ENCODE measurements at places on chromosomes 11 and 22.

DNA sequence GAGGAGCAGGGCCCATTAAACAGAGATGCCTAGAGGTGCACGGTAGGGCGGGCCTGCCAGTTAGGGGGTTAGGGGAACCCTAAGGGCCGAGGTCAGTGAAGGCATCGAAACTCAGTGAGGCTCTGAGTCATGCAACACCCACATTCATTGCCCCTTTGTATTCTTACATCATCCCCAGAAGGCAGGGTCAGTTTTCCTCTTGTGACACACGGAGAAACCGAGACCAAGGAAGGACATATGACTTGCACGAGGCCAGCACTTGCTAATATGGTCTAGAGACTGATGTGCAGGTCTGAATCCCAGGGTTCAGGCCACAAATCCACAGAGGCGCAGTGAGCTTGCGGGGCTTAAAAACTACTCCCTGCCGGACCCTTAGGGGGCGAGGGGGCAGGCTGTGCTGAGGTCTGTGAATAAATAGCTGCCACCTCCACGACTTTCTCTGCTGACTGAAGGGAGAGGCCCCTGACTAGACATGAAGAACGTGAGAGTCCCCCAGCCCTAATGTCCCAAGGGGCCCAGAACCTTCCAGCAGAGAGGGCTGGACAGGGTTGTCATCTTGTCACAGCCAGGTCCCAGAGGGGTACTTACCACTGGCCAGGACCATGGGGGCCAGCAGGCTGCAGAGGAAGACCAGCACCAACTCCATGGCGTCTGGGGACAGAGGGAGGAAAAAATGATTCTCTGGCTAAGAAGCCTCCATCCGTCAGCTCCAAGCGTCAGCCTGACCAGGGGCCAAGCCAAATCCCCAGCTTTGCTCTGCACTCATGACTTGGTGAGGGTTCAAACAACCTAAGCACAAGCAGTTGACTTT lies 17.8 kb upstream of the FXYD2 start:
- peak; percentile 74 for DNase-seq

DNA sequence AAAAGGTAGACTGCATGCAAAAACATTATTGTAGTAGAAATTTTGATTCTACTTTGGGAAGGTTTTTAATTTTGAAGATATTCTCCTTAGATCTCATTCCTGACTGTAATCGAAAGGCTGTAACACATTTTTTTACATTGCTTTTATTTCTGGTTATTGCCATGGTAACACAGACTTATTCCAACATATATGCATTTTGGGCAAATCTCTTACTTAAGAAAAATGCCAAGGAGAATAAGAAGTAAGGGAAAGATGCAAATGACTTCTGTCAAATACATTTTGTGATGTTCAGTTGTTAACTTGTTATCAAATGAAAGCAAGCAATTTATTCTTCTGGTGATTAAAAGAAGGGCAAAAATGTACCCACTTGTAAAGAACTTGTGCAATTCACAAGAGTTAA lies 267.5 kb downstream of the AASDHPPT start:
- no peak for DNase-seq

DNA sequence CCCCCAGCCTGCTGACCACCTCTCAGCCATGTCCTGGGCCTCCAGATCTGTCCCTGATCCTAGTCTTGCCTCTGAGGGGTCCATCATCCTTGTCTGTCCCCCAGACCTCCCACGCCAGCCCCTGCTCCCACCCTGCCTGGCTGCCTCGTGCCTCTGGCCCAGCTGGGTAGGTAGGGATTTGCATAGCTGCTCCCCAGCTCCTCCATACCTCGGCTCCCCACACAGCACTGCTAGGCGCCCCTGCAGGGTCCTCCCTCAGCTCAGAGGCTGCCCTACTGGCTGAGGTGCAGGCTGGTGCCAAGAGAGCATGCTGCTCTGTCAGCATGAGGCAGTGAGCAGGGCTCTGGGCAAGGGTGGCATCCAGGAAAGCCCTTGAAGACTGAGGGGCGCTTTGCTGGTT lies 47.7 kb downstream of the NFAM1 start:
- no peak for DNase-seq

DNA sequence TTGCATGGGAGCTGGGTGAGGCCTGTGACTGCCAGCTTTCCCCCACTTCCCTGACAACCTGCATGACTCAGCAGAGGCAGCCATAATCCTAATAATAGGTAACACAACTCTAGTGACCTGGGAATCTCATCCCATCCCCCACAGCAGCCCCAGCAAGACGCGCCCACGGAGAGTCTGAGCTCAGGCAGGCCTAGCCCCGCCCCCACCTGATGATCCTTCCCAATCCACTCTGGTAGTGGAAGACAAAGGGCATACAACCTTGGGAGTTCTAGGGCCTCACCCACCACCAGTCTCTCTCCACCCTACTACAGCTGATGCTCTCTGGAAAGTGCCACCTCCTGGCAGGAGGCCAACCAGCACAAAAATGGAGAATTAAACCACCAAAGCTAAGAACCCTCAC lies 60.3 kb downstream of the CWF19L2 start:
- no peak for DNase-seq

DNA sequence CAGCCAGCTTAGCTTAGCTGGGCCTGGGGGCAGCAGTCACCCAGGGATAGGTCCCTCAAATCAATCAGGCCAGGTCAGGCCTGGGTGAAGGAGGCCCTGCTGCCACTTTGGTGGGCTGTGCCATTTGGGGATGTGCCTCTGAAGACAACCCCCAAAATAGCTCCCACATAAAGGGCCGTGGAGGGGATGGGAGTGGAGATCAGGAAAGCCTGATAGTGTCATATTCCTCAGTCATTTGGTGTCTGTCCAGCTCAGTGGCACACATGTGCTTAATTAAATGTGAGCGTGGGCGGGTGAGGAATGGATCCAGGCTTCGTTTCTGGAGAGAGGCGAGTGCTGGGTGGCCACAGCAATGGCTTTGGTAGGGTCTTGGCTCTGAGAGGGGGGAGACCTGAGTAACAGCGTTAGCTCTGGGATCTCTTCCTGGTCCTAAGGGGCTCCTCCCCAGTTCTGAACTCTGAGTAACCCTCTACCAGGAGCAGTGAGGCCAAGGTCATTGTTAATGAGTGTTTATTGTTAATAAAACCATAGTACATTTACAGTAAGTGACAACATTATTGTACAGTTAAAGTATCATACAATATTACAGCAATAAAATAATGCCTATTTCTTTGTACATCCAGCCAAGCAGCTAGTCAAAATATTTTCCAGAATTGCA lies 45.2 kb downstream of the NAT10 start:
- DNase-seq = no peak

DNA sequence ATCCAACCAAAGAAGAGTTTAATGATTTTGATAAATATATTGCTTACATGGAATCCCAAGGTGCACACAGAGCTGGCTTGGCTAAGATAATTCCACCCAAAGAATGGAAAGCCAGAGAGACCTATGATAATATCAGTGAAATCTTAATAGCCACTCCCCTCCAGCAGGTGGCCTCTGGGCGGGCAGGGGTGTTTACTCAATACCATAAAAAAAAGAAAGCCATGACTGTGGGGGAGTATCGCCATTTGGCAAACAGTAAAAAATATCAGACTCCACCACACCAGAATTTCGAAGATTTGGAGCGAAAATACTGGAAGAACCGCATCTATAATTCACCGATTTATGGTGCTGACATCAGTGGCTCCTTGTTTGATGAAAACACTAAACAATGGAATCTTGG lies 23.9 kb downstream of the KDM4D start:
- DNase-seq = no peak

DNA sequence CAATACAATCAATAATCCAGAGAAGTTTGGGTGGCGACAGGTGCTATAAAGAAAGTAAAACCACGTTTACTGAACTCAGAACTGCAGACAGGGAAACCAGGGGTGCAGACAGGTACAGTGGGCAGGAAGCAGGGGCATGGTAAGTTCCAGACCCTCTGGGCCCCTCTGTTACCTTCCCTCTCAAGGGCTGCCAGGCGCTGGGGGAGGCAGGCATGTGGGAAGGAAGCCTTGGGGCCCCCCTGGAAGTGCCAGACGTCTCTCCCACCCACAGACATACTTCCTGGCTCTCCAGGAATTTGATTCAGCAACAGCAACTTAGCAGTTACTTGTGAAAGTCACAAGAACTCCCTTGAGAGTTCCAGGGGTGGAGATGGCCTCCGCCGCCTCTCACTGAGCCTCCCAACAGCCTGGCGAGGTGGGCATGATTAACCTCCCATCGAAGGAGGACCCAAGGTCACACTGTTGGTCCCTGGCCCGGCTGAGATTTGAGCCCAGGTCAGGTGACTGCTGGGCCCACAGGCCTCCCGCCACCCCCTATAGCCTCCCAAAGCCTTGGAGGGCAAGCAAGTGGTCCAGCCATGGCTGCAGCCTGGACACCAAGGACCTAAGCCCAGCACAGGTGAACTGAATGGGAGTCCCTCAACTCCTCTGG lies 14.1 kb upstream of the TSKU start:
- no peak for DNase-seq

DNA sequence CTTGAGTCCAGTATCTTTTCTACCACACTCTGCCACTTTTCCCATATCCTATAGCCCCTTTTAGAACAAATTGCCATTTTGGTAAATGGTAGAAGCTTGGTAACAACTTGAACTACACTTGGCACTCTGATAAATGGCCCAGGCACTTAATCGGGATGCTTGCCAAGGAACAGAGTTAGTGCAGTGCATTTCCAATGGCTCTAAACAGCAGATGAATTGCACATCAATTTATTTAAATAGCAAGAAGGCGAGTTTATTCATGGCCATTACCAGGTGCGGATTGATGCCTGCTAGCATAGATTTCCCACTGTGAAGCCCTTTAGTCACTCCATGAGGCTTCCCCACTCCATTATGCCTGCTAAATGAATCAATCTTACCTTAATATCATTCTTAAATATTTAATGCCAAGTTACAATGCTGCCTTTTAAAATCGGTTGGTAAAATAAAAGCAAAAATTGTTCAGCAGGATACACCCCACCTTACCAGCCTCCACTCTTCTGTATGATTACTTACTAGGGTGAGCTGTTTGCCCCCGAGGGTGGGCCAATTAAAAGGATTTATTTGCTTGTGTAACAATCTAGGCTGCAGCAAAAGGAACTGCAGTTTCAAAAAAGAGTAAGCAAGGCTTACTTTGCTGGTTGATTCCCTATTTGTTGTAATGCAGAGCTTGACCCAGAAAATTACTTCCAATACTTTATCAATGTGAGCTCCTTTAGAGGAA lies 136.0 kb upstream of the ARHGAP42 start:
- no peak for DNase-seq

DNA sequence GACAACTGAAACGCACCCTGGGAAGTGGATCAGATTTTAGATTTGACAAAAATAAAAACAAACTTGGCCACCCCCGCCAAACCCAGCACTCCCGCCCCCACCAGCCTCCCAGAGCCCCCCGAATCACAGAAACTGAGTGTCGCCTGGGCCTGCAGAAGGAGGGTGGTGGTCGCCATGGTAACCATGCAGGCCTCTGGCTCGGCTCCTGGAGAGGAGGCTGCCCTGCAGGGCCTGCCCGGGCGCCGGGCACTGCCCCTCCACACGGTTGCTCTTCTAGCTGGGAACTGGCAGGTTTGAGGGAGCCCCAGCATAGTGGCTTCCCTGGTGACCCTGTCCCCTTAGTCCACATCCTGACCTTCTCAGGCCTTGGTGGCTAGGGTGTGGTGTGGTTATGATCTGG lies 19.3 kb downstream of the CACNA1I start:
- DNase-seq = no peak

- no peak for DNase-seq
These were observed 505 bp downstream of the FAM227A start for GRCh38 chr22:38655519-38656255.

DNA sequence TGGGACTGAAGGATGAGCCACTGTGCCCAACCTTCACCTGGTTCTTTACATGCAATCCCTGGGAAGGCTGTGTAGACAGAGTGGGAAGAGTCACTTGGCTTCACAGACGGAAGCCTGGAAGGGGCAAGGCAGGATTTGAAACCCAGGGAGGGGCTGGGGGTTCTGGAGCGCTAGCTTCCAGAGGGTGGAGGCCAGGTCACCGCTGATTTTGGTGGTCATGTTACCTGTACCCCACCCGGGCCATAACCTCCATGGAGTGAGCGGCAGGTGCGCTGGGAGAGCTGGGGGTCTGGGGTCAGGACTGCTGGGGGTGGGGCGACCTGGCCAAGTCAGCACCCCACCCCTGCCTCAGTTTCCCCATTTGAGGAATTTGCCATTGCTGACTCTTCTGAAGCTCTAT lies 38.3 kb downstream of the PDGFB start:
- no peak for DNase-seq

GRCh38 chr11:119491753-119492510 lies 69.0 kb upstream of the THY1 start:
- no peak for DNase-seq

- DNase-seq = no peak
These were observed 13.3 kb upstream of the OR56B4 start for GRCh38 chr11:6094186-6094585.

GRCh38 chr22:23752750-23753149 lies 1.5 kb downstream of the VPREB3 start:
- peak; percentile 38 for DNase-seq

DNA sequence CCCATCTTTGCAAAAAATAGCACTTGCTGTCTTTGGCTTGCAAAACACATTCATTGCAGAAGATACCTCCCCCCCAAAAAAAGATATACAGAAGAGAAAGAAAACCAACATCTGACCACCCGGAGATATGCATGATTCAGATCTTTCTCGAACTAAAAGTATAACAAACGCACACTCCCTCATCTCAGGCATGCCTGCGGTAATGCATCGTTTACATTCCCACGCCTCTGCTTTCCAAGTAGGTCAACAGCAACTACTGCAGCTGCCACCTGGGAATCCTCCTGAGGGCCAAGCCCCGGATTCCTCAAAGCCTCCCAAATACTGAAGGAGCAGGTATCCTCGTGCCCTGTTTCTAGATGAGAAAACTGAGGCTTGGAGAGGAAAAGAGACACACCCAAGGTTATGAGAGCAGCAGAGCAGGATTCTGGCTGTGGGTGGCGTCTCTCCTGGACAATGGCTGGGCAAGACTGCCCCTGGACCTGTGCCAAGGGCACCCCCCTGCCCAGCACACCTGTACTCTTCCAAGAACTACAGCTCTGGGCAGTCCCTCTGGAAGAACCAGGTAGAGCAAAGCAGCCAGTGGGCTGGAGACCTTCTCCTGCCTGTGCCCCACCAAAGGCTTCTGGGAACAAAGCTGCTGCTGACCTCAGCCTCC lies 38.1 kb downstream of the NUP50 start:
- DNase-seq = no peak

DNA sequence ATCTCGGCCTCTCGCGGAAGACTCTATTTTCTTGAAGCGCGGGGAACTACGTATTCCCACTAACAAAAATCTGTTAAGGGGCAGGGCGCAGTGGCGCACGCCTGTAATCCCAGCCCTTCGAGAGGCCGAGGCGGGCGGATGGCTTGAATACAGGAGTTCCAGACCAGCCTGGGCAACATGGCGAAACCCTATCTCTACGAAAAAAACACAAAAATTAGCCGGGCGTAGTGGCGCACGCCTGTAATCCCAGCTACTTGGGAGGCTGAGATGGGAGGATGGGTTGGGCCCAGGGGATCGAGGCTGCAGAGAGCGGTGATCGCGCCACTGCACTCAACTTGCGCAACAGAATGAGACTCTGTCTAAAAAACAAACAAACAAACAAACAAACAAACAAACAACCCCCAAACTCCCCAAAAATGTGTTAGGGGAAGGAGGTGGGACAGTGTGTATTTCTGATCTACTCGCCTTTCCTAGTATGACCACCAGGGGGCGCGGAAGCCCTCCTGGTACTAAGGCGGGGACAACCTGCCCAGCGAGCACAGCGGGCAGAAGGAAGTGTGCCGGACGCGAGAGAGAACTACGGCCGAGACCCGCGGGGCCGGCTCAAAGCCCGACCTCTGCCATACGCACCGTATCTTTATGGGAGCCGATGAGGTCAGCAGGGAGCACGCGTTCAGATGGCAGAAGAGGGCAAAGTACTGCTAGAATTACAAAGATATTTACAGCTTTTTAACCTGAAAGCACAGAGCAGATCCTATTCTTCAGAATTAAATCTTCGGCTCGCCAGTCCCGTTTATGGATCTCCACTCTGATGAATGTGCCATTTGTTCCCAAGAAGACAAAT lies 1.3 kb upstream of the STX3 start:
- DNase-seq = peak; percentile 82

Measured in CD4-positive, alpha-beta T cell treated with Interleukin-15 for 1 hour (primary cell).